ENCODE measurements at places on chromosomes 6 and 20. TPM values are rescaled to one million over a fixed set of nuclear protein-coding genes. Genes with fewer than 3 reads are reported as not detected.

GRCh38 chr20:2695206-2695983 is 2.8 kb downstream of the EBF4 start:
- DNase-seq, result no peak

ARMC12 gene
- 0.79 TPM for total RNA-seq

DNA sequence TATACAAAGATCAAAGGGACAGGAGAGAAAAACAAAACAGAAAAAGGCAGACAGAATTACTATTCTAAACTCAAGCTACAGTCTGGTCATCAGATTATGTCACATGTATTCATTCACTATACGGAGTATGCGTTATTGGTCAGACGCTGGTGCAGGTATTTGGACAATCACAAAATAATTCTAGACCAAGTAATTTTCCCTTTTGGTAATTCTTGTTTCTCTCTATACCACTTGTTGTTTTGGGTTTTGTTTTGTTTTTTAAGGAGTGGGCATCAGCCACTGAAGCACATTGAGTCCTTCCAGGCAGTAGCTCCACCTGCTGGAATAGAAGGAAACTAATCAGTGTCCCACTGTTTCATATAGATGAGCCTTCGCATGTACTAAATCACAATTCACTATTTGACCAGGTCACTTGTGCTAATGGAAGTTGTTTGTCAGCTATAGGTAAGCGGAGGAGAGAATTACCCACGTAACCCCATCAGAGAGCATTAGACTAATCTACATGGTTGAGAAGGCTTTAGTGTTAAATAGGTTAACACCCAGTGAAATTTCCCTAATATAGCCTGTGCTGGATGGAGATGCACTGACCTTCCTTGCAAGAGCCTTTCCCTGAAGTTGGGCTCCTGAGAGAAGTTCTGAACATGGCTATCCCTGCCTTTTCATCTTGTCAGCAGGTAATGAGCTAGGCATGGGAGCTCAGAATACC is 77.9 kb downstream of the TNFAIP3 start:
- DNase-seq, result peak; percentile 19

HLA-DOA gene
- total RNA-seq, result 0.39 TPM

PLEKHG1 gene
- total RNA-seq, result 10.4 TPM

GRCh38 chr6:44679438-44680201 is 292.1 kb downstream of the CDC5L start:
- DNase-seq, result no peak

GRCh38 chr6:158819977-158820622 is 932 bp upstream of the EZR start:
- no peak for DNase-seq

PTGIS gene
- total RNA-seq, result 0.25 TPM

SOBP gene
- 2.6 TPM for total RNA-seq

GRCh38 chr20:57374931-57375651 is 16.1 kb upstream of the RBM38 start:
- no peak for DNase-seq

SAMD3 gene
- total RNA-seq, result 7.5 TPM

- no peak for DNase-seq
These were observed 85.2 kb downstream of the ANKS1A start for GRCh38 chr6:34974249-34974642.

DNA sequence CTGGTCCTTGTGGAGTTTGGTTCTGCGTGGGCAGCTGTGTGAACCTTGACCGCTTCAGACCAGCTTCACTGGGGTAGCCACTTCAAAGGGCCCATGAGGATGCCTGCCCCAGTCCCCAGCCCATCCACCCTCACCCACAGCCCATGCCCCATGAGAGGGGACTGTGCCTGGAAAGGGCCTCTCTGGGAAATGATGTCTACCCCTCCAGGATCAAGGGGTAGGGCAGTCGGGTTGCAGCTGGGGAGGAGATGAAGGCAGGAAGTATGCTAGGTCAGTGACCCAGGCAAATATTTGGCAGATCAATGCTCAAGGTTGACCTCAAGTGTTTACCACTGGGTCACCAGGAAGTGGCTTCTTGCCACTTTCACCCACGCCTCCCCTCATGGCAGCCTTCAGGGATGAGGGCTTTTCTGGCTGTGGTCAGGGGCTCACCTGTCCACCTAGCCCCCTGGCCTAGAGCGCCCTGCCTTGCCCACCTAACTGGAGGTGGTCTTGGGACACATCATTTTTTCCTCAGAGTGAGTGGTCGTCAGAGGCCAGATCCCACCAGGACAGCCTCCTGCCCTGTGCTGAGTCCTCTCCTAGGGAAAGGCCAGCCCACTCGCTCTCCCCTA is 109.5 kb downstream of the SNX5 start:
- no peak for DNase-seq

DNA sequence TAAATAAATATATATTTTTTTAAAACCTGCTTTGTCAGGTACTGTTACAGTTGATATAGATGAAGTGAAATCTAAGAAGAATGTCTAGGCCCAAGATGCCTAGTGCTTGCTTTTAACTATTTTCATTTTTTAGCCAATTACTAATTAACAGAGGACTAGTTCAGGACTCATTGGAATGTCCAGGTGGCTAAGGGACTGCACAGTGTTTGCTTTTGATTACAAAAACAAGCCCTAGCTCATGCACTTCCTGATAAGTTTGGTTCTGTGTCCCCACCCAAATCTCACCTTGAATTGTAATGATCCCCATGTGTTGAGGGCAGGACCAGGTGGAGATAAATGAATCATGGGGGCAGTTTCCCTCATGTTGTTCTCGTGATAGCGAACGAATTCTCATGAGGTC is 417.1 kb downstream of the PLCB1 start:
- no peak for DNase-seq

GRCh38 chr6:67687396-67687795 is 947.7 kb upstream of the ADGRB3 start:
- DNase-seq, result no peak

GRCh38 chr20:12737497-12737896 is 271.3 kb upstream of the SPTLC3 start:
- no peak for DNase-seq

GRCh38 chr6:166381733-166382499 is 824 bp downstream of the MPC1 start:
- DNase-seq, result peak; percentile 45

GABRR1 gene
- total RNA-seq, result not detected

TOX2 gene
- 39.6 TPM for total RNA-seq

DDR1 gene
- 211 TPM for total RNA-seq

DNA sequence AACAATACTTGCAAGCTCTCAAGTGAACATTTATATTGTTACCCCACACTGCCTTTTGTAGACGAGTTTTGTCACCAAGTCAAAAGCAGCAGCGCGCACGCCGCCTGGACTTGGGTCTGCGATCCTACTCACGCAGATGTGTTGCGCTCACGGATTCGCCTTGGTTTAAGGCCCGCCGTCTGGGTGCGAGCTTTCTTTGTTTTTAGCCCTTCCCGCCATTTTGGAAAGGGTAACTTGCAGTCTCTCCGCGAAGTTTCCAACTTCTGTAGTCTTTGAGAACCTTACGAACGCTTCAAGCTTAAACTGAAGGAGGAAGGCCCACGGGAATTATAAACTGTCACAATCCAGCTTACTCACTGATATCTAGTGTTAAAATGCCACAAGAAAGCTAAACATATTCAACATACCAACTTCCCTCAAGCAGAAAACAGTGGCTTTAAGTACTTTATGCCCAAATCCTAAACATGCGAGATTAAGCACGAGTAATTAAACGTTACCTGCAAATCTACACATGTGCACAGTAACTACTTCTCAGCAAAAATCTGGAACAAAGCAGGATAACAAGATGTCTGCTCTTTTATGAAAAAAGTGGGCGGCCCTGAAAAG is 80.4 kb upstream of the BTN3A2 start:
- no peak for DNase-seq

DNA sequence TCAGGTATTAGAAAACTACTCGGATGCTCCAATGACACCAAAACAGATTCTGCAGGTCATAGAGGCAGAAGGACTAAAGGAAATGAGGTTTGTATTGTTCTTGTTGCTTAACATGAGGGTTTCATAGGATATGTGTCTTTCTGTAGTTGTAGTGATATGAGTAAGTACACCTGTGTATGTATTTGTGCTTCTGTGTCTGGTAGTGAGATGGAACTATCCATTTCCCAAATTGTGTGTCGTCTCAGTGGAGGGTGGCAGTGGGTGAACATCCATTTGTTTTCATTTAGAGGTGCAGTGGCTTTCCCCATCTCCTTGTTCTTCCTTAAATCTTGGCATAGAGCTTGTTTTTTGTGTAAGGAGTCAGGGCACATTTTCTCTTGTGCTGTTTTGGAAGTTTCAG is 8.2 kb downstream of the ASXL1 start:
- no peak for DNase-seq

DNA sequence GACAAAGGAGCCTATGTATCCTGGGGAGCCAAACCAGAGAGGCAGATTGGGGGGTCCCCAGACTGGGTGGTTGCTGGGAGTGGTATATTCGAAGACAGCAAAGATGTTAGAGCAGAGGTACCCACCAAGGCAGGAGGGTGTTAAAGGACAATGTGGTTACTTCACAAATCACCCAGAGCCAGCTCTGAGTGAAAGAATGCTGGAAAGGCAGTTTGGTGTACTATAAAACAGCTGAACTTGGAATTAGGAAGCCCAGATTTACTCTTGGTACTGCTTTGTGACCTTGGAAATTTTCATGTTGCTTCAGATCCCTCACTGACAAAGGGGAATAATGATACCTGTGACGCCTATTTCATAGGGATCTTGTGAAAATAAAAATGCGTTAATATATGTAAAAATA is 121.6 kb downstream of the CD164 start:
- no peak for DNase-seq

PTCRA gene
- total RNA-seq, result not detected

DNA sequence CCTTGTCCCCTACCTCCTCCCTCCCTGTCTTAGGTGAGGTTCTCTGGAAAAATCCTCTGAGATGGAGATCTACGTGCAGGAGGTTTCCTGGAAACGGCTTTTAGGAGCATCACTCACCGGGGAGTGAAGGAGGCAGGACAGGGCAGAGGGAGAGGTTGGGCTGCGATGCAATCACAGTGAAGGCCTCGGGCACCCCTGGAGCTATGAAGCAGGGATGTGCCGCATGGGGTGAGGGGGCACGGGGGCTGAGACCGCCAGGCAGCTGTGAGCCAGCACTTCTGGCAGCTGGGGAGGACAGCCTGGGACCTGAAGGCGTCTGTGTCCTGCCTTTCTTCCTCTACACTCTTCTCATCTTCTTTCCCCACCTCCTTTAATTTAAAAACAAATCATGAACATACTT is 12.9 kb upstream of the GLP1R start:
- no peak for DNase-seq

Measured in HCT116 (cell line).